ENCODE measurements at places on chromosomes 11 and 22.

- DNase-seq = no peak
Observed at GRCh38 chr11:94020777-94021481, at the start of gene HEPHL1. Gene HEPHL1, plus strand, starts transcription at chr11:94021354. Its CDS starts 15 bp downstream, at chr11:94021369.

DNA sequence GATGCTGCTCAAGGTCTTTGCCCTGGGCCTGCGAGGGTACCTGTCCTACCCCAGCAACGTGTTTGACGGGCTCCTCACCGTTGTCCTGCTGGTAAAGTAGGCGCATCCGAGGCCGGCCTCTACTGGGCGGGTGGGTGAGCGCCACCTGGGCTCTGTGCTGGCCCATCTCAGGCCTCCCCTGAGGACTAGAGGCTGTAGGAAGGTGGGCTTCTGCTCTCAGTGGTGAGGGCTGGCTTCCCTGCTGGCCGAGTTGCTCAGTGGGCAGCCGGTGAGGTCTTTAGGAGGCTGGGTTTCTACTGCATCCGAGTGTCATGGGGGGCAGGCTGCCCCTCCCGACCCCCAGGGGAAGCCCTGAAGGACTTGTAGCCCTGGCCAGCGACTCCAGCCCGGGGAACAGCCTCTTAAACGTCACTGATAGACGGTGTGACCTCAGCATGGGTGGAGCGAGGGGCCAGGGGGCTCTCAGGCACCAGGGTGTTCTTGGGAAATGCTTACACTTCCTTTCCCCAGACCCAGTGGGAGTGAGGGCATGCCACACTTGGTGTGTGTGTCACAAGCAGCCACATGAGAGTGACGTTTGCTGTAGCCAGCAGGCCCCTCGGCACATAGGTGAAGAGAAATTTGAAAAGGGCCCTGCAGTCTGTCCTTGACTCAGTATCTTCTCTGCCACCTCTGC is 30.3 kb downstream of the TPCN2 start:
- no peak for DNase-seq

DNA sequence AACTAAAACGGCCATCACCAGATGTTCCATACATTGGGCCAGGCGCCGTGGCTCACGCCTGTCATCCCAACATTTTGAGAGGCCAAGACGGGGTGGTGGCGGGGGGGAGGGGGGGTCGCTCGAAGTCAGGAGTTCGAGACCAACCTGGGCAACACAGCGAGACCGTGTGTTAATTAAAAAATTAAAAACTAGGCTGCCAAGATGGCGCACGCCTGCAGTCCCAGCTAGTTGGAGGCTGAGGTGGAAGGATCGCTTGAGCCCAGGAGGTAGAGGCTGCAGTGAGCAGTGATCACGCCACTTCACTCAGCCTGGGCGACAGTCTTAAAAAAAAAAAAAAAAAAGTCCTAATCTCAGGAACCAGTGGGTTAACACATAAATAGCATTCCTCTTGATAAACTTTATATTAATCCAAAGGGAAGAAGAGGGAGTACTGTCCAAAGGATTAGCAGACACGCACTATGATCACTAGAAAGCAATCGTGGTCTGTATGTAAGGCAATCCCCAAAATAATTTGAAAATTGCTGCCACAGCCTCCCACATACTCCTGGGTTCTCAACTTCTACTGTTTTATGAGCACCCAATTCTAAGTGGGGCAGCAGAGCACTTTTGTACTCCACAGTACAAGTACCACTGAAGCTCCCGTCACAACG is 604 bp downstream of the PUS3 start:
- DNase-seq = no peak

DNA sequence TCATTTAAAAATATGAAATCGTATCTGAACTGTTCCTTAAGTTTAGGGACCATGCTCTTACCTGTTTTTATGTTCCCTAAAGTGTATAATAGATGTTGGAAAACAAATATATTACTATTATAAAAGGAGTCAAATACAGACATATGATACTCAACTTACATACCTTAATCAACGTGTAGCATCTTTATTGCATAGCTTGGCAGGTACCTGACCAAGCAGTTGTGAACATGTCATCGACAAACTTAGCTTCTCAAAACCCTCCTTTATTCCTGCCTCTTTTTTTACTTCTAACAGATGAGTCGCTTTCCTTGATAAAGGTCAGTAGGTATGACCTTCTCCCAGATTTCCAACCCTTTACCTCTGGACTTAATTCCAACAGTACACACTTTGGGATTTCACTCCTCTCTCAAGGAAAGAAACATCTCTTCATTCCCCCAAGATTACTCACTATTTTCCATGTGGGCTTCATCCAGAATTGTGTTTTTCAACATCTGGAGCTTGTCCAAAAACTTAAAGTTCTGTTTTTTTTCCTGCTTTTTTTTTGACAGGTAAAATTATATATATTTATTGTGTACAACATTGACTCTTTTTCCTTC is 11.9 kb downstream of the HIPK3 start:
- DNase-seq = no peak

GRCh38 chr11:104043678-104044239 is 7.3 kb downstream of the DDI1 start:
- no peak for DNase-seq

GRCh38 chr11:71178076-71178475 is 74.3 kb downstream of the SHANK2 start:
- DNase-seq = no peak

- DNase-seq = no peak
Observed at GRCh38 chr11:3745161-3745560, 52.2 kb downstream of the NUP98 start.

DNA sequence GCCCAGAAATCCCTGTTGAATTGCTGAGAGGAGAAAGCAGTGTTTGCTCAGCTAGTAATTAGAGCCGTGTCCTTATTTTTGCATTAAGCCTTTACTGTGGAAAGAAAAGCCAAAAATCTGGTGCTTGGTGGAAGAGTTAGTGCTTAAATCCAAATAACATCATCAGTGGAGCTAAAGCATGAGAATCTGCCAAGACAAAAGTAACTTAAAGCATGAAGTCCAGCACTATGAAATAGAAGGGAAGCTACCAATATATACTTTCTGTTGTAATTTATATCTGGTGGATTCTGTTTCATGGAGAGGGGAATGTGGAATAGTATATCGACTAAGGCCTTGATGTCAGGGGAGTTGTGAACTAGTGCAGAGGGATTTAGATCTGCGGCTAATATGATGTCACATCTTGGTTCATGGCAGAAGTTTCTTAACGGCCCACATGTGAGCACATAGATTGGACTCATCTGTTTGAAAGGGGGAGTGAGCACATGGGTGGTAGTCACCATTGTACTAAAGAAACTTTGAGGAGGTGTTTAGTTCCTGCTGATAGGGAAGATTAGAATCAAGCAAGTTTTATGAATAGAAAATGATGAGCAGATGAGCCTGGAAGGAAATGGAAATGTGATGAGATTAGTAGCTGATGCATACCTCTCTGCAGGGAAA is 224.4 kb upstream of the MTNR1B start:
- no peak for DNase-seq

DNA sequence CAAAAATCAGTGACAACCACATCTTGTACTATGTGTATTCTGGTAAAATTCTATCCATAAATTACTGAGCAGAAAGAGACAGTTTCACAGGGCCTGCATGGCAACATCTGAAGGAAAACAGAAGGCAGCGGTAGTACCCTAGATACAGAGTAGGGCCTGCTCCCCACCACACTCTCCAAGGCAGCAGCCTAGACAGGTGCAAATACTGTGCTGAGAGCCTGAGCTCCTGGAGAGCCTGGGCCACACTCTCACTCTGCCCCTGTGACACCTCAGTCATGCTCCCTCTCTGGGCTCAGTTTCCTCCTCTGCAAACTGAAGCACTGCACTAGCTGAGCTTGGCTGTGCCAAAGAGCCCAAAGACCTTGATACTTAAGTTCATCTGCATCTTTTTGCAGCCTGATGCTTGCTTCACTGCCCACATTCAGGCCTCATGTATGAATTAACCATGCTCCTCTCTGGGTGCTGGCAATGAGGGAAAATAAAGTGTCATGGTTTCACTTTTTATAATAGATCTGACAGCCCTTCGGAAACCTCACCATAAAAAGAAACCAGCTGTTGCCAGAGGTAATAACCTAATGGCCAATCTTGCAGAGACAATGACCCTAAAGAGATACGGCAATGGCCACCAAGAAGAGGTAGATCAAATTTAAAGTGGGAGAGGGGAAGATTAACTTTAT is 104.7 kb downstream of the PLEKHA7 start:
- peak; percentile 56 for DNase-seq

DNA sequence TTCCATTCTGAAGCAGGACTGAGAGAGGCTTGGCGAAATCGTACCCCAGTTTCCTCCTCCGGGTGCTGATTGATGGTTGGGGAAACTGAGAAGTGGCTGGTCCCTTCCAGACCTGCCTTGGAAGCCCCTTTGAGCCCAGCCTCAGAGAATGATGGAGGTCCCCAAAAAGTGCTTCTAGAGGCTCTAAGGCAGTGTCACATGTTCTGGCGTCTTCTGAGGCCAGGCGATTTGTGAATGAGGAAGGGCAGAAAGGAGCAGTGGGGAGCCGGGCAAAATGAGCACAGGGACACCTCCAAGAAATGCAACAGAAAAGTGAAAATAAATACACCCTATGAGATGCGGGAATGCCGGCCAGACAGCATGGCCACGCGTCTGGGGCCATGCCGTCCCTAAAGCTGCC is 1.0 kb upstream of the LIF start:
- DNase-seq = no peak

Measured in activated CD4-positive, alpha-beta T cell treated with anti-CD3 and anti-CD28 coated beads, Interleukin-2, Interleukin-6, amounts not matched to agents 100 ng/mL and 50 ng/mL, durations not matched to agents 16 hours and 8 hours (primary cell).